ENCODE measurements at places on chromosomes 5 and 9.

DNA sequence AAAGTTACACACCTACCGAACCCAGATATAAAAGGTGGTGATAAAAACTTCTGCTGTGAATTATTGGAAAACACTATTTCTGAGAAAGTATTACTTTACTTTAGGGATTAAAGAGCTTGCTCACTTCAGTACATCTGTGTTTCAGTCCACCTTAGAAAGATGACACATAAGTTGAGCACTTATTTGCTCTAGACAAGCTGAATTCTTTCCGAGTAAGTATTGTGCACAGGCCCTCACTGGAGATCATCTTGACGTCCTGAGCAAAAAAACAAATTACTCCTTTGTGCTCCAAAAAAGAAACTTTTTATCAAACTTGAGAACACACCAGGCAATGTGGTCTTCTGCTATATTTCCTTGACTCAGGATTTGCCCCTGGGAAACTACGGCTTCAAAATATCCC lies 231.0 kb upstream of the GRAMD2B start:
- no peak for DNase-seq

- no peak for DNase-seq
Measured at GRCh38 chr5:154236-154635, 37.1 kb upstream of the LRRC14B start.

- DNase-seq, result no peak
Measured at GRCh38 chr9:133633681-133634080, 2.5 kb upstream of the DBH start.

DNA sequence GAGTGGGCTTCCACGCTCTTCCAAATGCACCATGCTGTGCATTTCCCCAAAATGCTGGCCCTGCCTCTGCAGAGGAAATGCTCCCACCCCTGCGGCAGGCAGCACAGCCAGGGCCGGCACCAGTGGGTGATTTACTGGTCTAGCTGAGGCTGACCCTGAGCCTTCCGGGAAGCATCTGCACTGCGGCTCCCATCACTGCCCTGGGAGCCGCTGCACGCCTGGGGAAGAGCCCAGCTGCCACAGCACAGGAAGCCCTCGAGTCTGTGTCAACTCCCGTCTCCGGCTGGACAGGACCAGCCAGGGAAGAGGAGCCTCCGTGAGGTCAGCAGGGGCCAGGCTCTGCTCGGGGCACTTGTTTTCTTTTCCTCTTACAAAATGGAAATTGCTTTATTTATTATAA lies 25.1 kb upstream of the EEIG1 start:
- DNase-seq, result no peak

GRCh38 chr9:4596165-4596922 lies 65.8 kb upstream of the PLPP6 start:
- no peak for DNase-seq

DNA sequence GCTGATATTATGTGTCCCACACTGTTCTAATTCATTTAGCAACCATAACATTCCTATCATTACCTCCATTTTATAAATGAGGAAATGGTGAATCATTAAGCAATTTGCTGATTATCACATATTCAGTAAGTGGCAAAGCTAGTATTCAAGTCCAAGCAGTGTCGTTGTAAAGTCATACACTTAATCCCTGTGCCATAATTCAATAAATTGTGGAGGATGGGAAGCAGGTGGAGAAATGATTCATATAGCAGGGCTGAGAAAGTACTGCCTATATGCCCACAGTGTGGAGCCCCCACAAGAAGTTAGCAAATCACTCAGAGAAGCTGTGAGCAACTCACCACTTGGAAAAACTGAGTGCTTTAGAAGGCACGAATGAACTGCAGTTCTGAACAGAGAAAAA lies 691.0 kb downstream of the PTPRD start:
- no peak for DNase-seq

- no peak for DNase-seq
Measured at GRCh38 chr5:73121119-73121463, 716 bp downstream of the TMEM171 start.

GRCh38 chr9:134804871-134805270 lies 75.7 kb upstream of the FCN2 start:
- DNase-seq, result no peak

- DNase-seq, result peak; percentile 54
Measured at GRCh38 chr5:80082731-80083100, 47.6 kb downstream of the THBS4 start.

- no peak for DNase-seq
Measured at GRCh38 chr5:98391921-98392625, 381.4 kb upstream of the RGMB start.

DNA sequence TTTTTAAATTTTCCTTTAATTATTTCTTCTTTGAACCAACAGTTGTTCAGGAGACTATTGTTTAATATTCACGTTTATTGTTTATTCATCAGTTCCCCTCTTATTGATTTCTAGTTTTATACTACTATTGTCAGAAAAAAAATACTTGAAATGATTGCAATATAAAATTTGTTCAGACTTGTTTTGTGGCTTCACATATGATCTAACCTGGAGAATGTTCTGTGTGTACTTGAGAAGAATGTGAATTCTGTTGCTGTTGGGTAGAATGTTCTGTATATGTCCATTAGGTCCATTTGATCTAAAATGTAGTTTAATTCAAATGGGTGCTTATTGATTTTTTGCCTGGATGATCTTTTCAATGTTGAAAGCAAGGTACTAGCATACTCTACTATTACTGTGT lies 408.7 kb upstream of the RIOK2 start:
- DNase-seq, result no peak

- no peak for DNase-seq
Measured at GRCh38 chr5:153459051-153459743, 31.3 kb upstream of the GRIA1 start.

DNA sequence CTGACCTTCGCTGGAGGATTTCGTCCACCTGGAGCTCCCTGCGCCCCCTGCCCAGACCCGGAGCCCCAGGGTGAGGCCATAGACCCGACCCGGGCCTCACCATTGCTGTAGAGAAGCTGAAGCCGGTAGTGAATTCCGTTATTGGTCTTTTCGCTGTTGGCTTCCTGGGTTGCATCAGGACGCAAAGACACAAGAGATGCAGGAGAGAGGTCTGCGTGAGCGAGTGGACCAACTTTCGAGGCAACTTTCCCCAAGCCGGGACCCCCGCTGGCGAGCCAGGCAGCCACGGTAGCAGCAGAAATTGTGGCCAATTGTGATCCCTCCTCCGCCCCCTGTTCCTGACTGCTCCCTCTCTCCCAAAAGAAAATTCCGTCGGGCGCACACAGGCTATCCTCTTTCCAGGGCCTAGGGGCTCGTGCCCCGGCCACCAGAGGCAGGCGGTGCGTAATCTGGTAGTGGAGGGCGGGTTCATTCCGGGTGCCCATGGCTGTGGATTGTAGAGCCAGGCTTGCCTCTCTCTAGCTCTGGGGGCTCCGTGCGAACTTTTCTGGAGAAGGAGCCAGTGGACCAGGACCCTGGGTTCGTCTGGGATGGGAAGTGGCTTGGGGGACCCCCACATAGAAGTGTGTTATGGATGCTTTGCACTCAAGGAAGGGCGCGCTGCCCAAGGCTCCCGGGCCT lies 3.3 kb downstream of the EBF1 start:
- no peak for DNase-seq

- no peak for DNase-seq
Measured at GRCh38 chr5:56457887-56458812, 225.0 kb upstream of the ANKRD55 start.

- DNase-seq, result no peak
Measured at GRCh38 chr9:116668970-116669695, 18.0 kb upstream of the TRIM32 start.

DNA sequence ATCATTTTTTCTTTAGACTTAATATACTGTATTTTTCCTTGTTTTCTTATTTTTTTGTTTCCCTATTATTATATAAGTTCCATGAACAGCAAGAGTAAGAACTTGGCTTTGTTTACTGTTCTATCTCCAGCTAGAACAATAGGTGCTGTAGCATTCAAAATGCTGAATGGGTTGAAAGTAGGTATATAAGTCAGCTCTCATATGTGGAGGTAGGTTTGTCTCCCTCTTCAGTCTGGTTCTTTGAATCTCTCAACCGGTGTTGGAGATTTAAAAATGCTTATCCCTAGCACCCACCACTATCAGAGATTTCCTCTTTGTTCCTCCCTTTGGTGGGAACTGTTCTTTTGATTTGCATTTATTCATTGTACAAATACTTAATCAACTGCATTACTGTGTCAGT lies 87.5 kb upstream of the FSD1L start:
- DNase-seq, result no peak

DNA sequence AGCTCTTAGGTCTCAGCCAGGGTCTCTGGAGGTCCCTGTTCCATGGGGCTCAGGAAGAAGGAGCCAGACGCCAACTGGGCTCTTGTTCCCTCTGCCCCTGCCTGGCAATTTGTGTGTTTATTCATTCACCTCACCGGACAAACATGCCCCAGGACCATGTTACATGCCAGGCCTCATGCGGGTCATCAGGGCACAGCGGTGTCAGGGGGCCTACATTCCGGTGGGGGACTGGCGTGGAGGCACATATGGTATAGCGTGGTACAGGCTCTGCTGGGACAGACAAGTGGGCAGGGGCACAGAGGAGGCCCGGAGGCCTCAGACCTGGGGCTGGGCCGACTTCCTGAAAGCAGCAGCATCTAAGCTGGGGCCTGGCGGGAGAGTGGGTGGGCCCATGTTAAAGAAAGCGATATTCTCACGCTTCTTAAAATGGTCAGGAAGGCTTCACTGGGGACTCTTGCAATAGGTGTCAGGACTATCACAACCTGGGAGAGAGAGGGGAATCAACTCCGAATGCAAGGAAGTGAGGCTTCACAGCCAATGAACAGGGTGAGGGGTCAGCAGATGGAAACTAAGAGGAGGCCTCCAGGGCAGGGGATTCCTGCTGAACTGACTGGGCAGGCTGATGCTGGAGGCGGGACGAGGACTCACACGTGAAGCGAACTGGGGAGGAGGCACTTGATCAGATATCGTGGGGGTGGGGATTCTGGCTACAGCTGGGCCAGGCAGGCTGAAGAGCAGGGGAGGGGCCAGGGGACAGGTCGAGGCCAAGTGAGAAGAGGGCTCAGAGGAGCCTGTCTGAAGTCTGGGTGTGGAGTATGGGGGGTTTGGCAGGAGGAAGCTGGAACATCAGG lies 41.9 kb downstream of the NCS1 start:
- no peak for DNase-seq

DNA sequence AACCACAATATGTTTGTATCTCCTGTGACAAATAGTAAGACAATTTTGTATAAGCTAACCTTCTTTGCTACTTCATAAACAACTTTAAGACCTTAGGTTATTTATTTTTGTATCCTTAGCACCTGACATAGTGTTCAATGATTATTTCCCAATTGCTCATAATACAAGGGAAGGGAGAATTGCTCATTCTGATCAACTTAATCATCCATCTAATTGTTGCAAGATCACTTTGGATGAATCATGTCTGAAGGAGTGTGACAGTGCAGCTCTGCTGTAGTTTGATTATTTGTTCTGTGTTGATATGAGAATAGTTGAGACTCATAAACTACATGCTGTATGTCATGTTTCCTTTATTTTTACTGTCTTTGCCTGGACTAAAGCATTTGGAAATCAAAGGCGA lies 721.3 kb upstream of the SEMA6A start:
- DNase-seq, result no peak

DNA sequence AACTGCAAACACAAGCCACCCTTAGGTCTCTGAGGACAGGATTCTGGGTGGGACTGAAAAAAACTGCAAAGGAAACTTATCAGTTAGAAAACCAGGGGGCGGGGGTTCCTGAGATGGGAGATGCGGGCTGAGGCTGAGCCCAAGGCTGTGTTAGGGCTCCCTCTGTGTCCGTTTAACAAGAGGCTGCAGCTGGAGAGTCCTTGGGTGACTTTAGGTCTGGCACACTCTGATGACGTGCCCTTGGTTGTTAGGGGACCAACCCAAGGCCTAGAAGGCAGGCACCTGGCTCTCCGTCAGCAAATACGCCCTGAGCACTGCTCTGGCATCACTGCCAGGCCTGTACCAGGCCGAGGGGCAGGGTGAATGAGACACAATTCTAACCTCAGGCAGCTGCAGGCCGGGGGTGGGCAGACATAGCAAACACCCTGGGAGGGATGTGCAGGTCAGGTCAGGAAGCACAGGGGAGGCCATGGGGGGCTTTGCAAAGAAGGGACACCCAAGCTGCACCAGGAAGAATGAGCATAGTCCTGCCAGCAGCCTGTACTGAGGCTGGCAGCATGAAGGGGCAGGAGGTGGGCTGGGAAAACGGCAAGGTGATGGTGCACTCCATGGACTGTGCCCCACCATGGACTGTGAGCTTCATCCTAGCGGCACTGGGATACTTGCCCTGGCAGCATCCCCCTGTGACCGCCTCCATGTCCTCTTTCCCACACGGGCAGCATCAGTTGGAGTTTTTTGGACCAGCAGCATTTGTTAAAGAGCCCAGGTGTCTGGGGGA lies 137.9 kb downstream of the GABBR2 start:
- no peak for DNase-seq

DNA sequence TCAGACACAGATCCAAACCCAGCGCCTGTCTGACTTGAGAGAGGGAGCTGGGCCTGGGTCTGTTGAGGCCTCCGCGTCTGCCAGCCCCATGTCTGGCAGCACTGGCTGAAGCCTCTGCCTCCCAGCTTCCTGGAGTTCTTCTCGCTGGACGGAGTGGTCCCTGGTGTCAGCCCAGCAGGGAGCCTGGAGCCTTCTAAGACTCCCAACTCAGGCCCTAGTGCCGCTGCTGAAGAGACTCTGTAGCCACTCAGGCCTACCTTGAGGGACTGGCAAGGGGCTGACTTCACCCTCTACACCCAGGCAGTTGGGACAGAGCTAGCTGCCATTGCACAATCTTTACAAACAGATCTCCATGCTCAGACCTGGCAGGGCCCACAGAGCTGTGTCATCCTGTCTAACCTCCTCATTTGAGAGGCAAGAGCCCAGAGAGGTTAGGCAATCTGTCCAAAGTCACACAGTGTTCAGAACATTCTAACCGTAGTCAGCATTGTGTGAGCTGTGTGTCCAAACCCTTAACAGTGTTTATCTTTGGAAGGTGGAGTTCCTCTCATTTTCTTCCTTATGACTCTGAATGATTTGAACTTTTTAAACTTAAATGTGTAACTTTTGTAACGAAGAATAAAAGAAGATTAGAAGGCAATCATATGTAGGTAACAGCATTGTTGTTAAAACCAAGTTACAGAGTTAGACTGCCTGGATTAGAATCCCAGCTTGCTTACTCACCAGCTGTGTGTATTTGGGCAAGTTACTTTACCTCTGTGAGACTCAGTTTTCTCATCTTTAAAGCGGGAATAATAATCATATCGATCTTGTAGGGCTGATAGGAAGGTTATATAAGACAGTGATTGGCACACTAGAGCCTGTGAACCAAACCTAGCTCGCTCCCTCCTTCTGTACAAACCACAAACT lies 4.6 kb upstream of the DUSP1 start:
- no peak for DNase-seq

GRCh38 chr9:35798658-35799374 lies 7.4 kb downstream of the NPR2 start:
- no peak for DNase-seq

- no peak for DNase-seq
Measured at GRCh38 chr5:133155326-133155969, 103.6 kb downstream of the HSPA4 start.
